ENCODE measurements at places on chromosomes 5 and 9.

DNA sequence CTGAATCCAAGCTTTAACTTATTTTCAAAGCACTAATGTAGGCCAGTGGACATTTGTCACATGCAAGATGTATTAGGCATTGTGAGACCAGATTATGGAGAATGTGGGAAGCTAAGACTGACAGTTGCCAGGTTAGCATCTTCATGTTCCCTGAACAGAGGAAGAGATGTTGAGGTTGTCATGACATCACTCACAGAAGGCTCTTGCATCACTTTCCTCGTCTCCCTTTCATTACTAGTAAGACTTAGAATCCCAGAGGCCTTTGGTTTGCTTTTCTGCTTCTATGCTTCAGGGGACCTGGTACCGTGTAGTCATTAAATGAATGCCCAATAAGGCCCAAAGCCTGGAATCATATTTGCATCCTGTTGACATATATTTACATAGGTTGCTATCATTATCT lies 76.4 kb upstream of the RPS23 start:
- no peak for DNase-seq

DNA sequence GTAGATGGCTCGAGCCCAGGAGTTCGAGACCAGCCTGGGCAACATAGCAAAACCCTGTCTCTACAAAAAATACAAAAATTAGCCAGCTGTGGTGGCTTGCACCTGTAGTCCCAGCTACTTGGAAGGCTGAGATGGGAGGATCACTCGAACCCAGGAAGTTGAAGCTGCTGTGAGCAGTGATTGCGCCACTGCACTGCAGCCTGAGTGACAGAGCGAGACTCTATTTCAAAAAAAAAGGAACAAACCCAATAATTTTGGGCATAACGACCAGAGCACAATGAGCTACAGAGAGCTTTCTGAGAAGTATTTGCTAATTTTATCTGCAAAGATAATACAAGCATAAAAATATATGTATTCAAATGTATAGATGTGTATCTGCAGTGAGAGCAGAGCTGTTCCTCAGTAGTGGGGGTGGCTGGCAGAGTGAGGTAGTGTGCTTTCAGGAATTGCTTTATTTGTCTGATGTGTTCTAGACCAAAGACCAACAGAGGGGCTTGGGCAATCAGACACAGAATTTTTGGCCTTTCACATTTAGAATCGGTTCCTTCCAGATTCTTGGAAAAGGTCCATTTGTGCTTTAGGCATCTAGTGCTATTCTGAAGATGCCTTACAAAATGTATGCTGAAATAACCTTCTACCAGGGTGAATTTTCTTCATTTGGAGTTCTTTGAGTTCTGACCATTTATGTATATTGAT lies 5.2 kb downstream of the DOCK8 start:
- no peak for DNase-seq

DNA sequence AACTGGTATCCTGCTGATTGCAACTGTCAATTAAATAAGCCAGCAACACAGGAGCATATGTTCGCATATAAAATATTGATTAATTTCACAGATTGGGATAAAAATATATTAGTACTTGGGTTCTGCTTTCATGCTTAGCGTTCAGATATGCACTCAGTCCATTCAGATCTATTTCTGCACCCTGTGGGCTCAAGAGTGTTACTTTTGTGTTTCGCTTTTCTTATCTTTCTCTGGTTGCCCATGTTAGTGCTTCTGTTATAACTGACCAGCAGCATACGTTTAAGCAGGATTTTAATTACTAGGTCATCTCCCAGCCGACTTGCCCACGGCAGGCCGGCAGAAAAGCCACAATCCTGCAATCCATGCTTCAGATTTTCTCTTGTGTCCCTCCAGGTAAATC lies 289.1 kb downstream of the EBF1 start:
- DNase-seq, result no peak

- DNase-seq, result no peak
Observed at GRCh38 chr5:109877670-109878045, 187.9 kb downstream of the MAN2A1 start.

DNA sequence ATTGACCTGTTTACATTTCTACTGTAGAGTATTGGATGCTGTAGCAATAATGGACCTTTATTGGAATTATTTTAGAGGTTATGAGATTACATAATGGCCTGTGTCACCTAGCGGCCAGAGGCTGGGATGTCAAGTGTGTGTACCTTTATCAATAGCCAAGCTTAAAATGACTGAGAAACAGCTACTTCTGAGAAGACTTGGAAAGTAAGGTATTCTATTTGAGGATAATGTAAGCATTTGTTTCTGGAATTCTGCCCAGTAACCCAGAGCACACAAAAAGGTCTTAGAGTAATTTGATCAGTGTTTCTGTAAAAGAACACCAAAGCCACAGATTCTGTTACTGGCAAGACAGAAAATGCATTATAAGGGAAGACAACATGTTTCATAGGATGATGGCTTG lies 116.8 kb downstream of the MACIR start:
- DNase-seq, result no peak

DNA sequence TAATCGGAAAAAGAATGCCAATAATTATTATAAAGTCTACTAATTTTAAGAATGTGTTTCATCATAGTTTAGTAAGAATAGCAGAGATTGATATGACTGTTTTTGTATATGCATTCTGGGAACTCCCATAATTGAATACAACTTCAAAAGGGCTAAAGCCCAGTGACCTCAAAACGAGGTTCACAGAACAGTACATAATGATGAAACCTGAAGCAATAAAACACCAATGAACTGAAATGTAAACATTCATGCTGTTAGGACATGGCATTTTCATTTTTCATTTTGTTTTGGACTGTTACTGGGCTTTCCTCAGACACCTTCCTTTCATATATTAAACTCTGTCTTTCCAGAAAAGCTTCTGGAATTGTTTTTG lies 684 bp upstream of the JMY start:
- no peak for DNase-seq

GRCh38 chr5:124453221-124454051 lies 293.0 kb downstream of the ZNF608 start:
- peak; percentile 65 for DNase-seq

DNA sequence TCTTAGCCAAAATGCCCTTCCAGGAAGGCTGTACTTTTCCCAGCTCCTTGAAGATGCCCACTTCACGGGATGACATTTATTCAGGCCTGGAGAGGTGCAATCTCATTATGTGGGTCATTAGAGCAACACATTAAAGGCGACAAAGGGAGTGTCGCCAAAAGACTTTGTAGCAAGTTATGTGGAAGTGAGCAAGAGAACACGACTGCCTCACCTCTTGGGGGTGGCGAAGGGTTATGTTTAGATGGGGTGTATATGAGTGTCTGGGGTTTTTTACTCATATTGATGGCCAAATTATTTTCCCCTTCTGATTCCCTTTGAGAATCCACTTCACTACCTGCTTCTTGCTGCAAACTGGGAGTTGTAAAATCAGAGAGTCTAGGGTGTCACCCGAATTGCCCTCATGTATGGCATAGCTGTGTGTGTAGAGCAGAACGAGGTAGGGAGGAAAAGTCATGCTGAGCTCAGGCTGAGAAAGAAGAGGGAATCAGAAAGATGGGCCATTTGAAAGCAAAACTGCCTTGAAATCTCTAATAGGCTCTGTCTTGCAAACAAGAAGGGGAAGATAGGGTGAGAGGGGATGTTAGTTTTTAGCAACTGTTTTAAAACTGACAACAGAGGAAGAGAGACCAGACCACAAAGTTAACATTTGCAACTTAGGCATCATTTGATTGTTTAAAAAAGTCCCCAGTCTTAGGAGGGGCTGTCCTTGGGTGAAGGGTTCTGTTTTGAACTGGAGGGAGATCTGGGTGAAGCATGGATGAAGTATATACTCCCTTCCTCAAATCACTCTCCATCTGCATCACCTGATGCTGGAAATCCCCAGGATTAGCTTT lies 97.1 kb upstream of the IL12B start:
- DNase-seq, result no peak

DNA sequence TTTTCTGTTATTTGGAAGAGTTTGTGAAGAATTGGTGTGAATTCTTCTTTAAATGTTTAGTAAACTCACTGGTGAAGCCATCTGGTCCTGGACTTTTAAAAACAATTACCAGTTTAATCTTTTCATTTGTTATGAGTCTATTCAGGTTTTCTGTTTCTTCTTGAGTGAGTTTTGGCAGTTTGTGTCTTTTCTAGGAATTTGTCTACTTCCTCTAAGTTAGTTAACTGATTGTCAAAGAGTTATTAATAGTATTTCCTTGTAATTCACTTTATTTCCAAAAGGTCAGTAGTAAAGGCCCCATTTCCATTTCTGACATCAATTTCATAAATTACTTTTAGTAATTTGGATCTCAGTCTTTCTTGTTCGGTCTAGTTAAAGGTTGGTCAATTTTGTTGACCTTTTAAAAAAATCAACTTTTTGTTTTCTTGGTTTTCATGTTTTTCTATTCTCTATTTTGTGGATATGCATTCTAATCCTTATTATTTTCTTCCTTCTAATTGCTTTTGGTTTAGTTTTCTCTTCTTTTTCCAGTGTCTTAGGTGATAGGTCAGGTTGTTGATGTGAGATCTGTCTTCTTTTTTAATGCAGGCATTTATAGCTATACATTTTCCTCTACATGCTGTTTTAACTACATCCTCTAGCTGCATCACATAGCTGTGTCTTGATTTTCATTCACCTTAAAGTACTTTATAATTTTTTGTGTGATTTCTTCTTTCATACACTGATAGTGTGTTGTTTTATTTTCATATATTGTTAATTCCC lies 7.3 kb upstream of the SMIM3 start:
- DNase-seq, result no peak
